ENCODE measurements at places on chromosomes 2 and 18. TPM values are rescaled to one million over a fixed set of nuclear protein-coding genes. Genes with fewer than 3 reads are reported as not detected.

DNA sequence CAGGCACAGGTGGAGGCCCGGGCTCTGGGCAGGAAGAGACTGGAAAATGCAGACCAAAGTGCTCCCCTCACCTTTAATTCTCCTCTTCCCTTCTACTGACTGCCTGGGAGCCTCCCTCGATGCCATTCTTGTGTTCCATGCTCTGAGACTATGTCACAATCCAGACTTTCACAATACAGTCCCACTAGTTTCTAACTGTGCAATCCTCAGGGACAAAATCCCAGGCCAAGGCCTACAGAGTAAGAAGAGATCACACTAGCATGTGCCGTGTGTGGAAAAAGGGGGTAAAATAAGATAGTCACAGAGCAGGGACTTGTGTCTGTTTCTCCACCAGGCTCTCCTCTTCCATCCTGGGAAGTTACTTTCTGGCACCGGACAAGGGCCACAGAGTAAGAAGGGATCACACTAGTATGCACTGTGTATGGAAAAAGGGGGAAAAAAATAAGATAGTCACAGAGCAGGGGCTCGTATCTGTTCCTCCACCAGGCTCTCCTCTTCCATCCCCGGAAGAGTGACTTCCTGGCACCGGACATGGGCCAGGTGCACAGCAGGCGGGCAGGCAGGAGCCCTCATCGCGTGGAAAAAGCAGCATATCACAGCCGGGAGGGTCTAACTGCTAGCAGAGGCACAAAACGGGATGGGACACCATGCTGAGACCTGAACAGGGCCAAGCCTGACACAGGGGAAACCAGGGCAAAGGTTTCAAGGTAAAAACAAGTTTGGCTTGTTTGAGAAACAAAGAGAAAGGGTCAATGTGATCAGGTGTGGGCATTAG, 9.6 kb downstream of the CYB5A start:
- peak; percentile 73 for DNase-seq
- peak overlapping the region; percentile 33 for H3K4me3 ChIP-seq
- peaks cover 86% of the 10 kb centered on the region for H3K4me1 ChIP-seq
- H3K27ac ChIP-seq, result peak overlapping the region; percentile 95
- peaks cover 8% of the 10 kb centered on the region for H3K36me3 ChIP-seq
- no peaks in the 10 kb centered on the region for H3K27me3 ChIP-seq

DNA sequence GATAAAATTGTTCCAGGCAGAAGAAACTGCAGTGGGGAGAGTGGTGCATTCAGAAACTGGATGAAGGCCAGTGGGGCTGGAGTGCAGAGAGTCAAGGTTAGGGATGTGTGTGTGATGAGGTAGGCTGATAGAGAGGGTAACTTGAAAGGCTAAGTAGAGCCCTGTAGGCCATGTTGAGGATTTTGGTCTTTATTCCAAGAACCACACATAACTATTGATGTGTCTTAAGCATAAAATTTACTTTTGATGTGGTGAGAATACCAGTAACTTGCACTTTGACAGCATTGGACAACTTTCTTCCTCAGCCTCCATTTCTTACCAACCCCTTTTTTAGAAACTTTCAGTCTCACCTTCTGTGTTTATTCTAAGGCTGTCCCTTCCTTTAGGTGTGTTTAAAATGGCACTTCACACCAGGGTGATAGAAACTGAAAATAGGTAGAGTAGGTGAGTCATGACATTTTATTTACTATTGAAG, 22.6 kb downstream of the MTX2 start:
- no peak for DNase-seq
- H3K27me3 ChIP-seq, result no peaks in the 10 kb centered on the region

Gene ARHGAP15
- 4.4 TPM for total RNA-seq

Gene NTSR2
- total RNA-seq, result not detected

Gene M1AP
- not detected for total RNA-seq

GRCh38 chr2:205056151-205056561, 510.9 kb downstream of the PARD3B start:
- DNase-seq, result no peak
- H3K36me3 ChIP-seq, result no peaks in the 10 kb centered on the region
- H3K4me3 ChIP-seq, result no peak overlapping the region
- H3K4me1 ChIP-seq, result no peaks in the 10 kb centered on the region
- no peaks in the 10 kb centered on the region for H3K27me3 ChIP-seq

Gene TMEFF2
- total RNA-seq, result not detected

Gene ERCC3
- 17.3 TPM for total RNA-seq

GRCh38 chr2:150409196-150409595, 78.3 kb downstream of the RND3 start:
- H3K4me3 ChIP-seq, result no peak overlapping the region
- no peaks in the 10 kb centered on the region for H3K36me3 ChIP-seq
- no peak overlapping the region for H3K27ac ChIP-seq
- DNase-seq, result no peak
- H3K27me3 ChIP-seq, result no peaks in the 10 kb centered on the region

DNA sequence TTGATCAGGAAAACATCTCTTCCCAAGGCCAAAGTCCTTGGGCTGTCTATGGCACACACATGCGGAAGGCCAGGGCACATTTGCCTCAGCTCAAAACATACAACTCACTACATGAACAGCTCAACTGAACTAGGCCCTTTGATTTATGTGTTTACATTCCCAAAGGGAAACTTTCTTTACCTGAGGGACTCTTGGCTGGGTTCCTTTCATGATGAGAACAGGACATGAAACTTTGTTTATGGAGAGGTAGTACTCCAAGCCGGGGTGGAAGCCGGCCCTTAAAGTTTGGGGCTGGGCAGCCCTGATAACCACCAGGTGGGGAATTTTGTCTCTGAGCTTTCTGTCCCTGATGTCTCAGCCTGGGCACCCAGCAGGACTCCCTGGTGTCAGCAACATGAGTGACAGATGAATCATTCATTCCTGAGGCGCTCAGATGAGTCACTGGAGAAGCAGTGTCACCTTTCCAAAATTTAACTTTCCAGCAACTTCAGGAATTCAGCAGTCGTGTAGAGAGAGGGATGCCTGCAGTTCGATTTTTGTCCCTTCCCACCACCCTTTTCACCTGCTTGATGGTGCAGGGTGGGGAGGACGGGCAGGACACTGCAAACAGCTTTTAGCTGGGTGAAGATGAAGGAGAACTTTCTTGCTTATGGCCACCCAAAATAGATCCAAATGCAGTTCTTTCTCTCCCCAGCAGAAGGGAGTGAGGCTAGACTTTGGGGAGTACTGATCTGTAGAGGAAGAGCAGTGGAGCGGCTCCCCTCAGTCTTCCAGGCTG, 331.6 kb downstream of the DYSF start:
- H3K4me1 ChIP-seq, result no peaks in the 10 kb centered on the region
- no peak for DNase-seq
- no peak overlapping the region for H3K27ac ChIP-seq
- no peaks in the 10 kb centered on the region for H3K36me3 ChIP-seq
- H3K27me3 ChIP-seq, result no peaks in the 10 kb centered on the region

Gene DPYSL5
- total RNA-seq, result not detected

DNA sequence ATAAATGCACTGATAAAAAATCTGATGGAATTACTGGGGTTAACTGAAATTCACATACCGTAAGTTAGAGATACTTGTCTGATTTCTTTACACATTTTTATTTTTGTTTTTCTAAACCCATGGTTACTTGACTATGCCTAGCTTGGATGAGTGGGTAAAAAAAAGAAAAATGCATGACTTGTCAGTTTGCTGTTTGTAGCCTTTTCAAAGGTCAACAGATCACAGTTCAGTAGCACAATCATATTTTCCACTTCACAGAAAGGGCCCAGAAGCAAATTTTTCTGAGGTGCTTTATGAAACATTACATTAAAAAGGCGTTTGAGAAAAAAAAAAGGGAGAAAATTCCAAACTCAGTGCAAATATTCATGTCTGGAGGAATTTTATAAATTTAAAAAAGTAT, 16.4 kb downstream of the SLC16A14 start:
- DNase-seq, result no peak
- no peaks in the 10 kb centered on the region for H3K36me3 ChIP-seq
- H3K27ac ChIP-seq, result peak overlapping the region; percentile 11
- H3K27me3 ChIP-seq, result no peaks in the 10 kb centered on the region
- no peaks in the 10 kb centered on the region for H3K4me1 ChIP-seq

DNA sequence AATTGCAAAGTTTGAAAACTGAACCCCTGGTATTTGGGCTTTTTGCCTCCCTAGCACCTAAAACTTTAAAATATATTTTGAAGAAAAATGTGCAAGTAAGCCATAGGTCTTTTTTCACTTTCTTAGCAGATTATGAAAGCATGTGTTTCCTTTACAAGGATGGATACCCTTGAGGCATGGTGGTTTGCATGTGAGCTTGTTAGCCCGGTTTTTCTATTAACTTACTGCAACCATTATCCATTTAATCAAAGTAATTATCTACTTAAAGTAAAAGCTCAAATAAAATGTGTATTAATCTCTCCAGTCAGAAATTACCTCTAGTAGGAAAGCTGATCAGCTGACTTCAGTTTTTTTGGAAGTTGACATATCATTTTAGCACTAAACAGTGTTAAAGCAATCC, 140.6 kb downstream of the EML6 start:
- DNase-seq, result no peak
- no peak overlapping the region for H3K27ac ChIP-seq
- peaks cover 10% of the 10 kb centered on the region for H3K4me1 ChIP-seq
- H3K36me3 ChIP-seq, result no peaks in the 10 kb centered on the region
- no peak overlapping the region for H3K4me3 ChIP-seq

Gene DNAH6
- 0.66 TPM for total RNA-seq

DNA sequence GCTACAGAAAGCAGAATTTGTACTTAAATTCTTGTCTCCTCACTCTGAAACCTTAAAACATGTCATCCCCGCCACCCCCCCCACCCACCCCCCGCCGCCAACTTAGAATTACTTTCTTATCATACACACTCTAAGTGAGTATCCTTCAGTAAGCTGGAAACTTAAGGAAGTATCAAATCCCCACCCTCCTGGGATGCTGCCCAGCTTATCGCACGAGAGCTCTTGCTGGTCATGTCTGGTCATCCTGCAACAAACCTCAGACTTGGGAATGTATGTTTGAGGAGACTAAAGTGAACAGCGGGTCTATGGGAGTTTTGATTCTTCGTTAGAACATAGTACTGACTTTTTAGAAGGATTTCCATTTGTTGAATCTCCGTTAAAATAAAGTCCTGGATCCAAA, 203.3 kb downstream of the PTGR3 start:
- DNase-seq, result no peak
- no peak overlapping the region for H3K27ac ChIP-seq
- H3K4me3 ChIP-seq, result no peak overlapping the region
- H3K4me1 ChIP-seq, result no peaks in the 10 kb centered on the region

Gene LAMA1
- total RNA-seq, result 0.56 TPM

DNA sequence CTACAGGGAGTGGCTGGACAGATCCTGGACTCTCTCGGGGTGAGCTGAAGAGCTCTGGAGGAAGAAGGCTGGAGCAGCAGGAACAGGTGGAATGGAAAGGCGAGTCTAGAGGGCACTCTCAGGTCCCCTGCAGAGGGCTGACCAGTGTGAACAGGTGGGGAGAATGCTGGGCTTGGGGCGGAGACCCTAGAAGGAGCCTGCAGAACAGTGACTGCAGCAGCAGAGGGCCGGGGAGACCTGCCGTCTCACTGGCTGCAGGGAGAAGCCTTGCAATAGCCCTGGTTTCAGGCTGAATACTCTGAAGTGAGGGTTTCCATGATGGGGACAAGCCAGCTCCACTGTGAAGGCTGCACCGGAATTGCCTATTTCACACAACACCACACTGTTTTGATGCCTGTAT, 626.7 kb upstream of the SALL3 start:
- H3K36me3 ChIP-seq, result no peaks in the 10 kb centered on the region
- no peaks in the 10 kb centered on the region for H3K4me1 ChIP-seq
- no peak overlapping the region for H3K4me3 ChIP-seq
- no peak overlapping the region for H3K27ac ChIP-seq
- H3K27me3 ChIP-seq, result no peaks in the 10 kb centered on the region
- DNase-seq, result no peak

DNA sequence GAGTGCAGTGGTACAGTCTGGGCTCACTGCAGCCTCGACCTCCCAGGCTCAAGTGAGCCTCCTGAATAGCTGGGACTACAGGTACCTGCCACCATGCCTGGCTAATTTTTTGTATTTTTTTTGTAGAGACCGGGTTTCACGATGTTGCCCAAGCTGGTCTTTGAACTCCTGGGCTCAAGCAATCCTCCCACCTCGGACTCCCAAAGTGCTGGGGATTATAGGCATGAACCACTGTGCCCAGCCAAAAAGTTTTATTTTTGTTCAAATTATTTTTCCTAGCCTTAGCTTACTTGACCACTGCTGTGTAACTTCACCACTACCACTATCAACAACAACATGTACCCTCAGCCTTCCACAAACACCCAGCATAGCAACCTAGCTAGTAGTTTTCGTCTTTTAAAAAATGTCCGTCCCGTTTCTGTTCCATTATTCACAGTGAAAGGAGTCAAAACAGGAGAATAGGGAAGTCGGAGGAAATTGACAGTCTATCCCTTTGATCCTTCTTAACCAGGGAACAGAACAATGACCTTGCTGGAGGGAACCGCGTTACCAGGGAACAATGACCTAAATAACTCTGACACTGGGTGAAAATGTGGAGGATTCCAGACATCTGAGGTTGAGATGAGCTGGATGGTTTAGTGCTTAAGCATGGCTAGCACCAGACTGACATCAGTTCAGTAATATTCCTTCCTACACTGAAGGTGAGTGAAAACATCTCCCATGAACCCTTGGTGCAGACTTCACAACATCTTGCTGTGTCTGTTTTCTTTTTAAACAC, 69.2 kb upstream of the ARL4C start:
- no peaks in the 10 kb centered on the region for H3K4me1 ChIP-seq
- no peaks in the 10 kb centered on the region for H3K36me3 ChIP-seq
- H3K27ac ChIP-seq, result no peak overlapping the region
- no peak for DNase-seq
- H3K27me3 ChIP-seq, result no peaks in the 10 kb centered on the region
- H3K4me3 ChIP-seq, result no peak overlapping the region

Gene SLC19A3
- total RNA-seq, result 20.5 TPM

Gene ACTG2
- 12.8 TPM for total RNA-seq

Gene C2orf78
- not detected for total RNA-seq

Gene PLEK
- 0.98 TPM for total RNA-seq

DNA sequence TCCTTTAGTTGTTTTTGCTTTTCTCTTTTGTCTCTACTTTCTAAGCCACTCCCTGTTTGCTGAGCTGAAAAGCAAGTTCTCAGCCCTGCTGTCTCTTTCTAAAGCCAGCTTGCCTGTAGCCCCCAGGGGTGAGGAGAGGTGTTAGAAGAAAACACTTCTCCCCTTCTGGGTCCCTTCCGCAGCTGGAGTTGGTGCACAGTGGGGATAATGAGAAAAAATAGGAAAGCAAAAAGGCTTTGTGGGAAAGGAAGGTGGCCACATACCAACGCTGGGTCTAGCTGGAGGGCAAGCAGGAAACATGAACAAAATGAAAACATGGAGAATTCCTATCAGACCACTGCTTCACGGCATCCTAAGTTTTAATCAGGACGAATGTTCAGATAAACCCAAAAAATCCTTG, 15.5 kb upstream of the SLC20A1 start:
- peak; percentile 4 for DNase-seq
- H3K27me3 ChIP-seq, result no peaks in the 10 kb centered on the region
- no peaks in the 10 kb centered on the region for H3K36me3 ChIP-seq
- H3K4me3 ChIP-seq, result no peak overlapping the region
- H3K27ac ChIP-seq, result no peak overlapping the region

DNA sequence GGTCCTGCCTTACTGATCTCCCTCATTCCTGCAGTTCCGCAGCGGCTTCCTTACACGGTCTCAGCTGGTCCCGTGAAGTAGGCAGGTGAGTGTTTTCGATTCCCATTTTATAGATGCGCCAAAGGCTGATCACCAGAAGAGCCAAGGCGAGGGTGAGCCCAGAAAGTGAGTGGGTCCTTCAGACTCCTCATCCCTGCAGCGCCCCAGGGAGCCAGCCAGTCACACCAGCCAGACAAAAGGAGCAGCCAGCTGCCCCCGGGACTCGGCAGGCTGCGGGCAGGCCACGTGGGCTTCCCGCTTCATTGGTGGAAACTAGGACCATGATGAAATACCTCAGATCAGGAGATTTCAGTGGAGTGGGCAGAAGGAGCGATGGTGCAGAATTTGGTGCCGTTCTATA, 85.9 kb downstream of the SMAD7 start:
- no peak overlapping the region for H3K27ac ChIP-seq
- no peaks in the 10 kb centered on the region for H3K4me1 ChIP-seq

Gene TYW5
- total RNA-seq, result 4.1 TPM

Gene CAPN14
- not detected for total RNA-seq
